DND-41 (cell line): ENCODE measurements at places on chromosomes 3 and 15.

DNA sequence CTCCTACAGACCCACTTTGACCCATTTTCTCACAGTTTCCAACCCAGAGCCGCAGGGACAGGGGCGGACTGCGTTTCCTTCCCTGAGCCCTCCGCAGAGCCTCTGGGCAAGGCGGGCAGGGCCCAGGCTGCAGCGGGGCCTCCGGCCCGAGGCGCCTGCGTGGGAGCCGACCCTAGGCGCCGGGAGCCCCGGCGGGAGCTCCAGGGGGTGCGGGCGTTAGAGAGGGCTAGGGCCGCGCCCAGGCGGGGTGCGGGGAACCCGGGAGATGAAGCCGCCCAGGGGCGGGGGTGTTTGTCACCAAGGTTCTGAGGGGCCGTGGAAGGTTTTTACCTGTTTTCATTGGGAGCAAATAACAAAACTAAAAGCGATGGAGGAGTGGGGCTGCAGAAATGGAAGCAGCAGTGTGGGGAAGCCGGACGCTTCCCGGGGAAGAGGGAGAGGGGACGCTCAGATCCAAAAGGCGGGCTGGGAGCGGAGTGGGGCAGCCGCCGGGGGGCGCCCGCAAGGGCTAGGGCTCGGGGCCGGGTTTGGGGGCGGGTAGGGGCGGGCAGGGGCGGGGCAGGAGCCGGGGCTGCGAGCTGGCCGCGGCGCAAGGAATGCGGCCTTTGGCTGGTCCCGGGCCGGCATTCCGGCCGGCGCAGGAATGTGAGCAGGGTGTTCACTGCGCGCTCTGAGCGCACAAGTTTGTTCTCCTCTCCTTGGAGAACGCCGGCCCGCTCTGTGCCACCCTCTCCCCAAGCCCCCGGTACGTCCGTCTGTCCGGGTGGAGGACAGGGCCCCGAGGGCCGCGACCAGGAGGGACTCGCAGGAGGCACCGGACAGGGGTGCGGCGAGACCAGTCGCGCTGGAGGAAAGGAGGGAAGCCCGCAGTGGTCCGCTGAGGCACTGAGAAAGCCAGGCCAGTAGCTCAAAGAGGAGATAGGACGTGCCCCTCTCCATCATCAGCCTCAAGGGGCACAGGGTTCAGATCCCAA is 61.1 kb downstream of the AMOTL2 start:
- DNase-seq, result no peak

GRCh38 chr3:151283907-151284461 is 5.6 kb upstream of the P2RY14 start:
- peak; percentile 46 for DNase-seq

DNA sequence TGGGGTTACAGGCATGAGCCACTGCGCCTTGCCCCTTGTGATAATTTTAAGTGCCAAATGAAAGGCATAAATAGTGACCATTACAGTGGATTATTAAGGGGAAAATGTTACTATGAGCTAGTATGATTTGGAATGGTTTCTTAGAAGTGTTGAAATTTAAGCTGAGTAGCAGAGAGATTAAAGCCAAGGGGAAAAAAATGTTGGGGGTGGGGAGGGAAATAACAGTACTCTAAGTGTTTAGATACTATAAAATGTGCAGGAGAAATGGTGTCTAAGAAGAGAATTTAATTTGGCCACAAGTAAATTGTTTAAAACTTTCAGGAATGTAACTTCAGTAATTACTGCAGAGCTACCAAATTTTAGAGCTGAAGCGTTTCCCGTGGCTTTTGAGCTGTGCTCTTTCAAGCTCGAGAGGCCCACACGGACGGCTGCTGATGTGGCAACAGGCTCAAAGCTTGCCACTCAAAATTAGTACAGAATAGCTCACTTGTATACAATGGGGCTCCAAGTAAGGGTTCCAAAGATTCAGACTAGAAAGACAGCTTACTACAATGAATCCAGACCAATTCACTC is 23.9 kb upstream of the SLC12A8 start:
- DNase-seq, result no peak

DNA sequence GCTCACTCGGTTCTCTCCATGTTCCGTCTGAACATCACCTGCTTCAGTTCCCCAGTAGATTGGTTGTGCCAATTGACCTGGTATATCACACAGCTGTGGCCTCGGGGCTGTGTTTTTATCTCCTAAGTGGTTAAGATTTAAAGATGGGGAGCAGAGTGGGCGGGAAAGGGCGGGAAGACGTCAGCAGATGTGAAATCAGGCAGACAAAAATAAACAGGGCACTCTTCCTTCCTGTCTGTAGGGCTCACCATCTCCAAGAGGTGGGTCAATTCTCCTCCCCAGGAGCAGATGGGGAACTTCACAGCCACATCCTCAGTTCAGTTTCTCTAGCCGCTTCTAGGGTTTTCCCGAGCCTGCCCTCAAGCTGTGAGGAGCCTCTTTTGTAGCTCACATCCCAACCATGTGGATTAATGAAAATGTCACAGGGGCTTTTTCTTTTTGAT is 26.8 kb upstream of the LIMD1 start:
- DNase-seq, result peak; percentile 49

- DNase-seq, result no peak
Measured at GRCh38 chr3:43892061-43892460, 201.3 kb downstream of the ABHD5 start.

GRCh38 chr15:63067306-63067705 is 24.8 kb downstream of the TPM1 start:
- DNase-seq, result no peak

DNA sequence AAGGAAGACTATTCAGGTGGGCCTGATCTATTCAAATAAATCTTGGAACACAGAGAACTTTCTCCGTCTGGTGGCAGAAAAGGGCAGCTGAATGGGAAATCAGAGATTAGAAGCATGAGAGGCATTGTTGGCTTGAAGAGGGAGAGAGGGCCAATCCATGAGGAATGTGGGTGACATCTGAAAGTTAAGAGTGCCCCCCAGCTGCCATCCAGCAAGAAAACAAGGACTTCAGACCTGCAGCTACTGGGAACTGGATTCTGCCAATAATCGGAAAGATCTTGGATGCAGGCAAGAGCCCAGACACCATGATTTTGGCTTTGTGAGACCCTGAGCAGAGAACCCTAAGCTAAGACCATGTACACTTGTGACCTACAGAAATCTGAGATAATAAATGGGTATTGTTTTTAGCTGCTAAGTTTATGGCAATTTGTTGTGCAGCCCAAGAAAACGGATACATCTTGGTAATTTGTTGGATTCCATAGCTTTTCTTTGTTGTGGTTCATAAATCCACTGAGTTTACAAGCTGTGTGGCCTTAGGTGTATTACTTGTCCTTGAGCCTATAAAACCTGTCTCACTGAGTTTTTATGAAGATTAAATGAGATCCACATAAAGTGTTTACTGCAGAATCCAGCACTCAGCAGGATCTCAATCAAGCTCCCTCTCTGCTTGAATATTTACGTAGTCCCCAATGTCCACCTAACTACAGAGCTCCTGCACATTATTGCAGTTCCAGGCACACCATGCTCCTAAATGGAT is 82.1 kb upstream of the PRTG start:
- no peak for DNase-seq

DNA sequence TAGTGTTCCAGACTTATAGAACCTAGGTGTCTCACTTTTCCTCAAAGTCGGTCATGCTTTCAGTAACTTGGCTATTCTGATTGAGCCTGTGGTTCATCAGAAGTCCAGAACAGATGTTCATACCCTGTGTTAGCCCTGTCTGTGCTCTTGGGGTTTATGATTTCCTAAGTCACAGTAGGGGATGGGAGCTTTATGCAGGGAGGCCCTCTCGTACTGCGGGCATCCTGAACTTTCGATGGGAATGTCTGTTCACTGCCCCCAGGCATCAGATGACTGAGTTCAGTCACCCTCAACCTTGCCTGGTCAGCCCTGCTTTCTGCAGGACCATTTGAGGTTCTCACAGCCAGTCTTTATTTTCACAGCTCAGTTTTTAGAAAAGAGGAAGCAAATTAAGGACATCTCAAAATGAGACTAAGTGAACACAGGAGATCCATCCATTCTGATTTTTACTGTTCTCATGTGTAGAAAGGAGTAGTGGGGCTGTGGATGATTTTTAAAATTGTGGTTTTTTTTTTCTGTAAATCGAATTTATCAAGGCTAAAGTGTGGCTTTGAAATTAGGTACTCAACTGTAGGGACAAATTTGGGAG is 71.3 kb downstream of the CMTM8 start:
- DNase-seq, result no peak

- no peak for DNase-seq
Measured at GRCh38 chr15:47301481-47301880, 415.8 kb upstream of the SEMA6D start.

- no peak for DNase-seq
Measured at GRCh38 chr3:25849641-25850385, 59.9 kb downstream of the OXSM start.

DNA sequence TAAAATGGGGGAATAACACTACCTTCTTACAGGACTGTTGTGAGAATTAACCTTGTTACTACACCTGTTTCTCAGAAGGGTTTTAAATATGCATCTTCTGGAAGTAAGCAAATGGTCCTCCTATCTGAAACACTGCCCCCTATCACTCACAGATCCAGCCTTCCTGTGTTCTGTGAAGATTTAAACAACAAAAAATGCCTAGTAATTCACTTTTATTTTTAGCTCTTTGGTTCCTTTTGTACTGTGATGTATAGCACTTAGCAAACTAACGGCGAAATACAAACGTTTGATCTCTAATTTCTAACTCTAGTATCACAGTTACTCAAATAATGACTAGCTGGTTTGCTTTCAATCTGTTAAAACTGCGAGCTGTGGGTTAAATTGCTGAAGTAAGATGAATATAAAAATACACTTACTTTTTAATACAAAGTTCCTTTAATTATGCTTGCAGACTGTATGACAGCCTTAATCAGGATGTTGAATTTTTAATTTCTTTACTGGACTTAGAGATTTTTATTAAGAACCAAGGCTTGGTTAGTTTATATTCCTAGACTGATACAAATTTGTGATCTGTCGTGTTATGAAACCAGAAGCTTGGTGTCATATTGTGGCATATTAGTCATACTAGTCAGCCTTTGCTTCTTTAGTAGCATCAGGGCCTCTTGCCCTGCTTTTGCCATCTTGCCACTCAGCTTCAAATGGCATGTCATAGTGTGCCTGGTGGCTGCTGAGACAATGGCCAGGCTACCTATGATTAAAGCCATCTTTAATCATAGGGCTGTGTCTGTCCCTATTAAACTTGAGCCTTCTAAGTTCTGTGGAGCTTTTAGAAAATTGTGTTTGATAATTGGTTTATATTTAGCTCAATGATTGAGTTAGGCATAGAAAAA is 9.2 kb downstream of the EIF3J start:
- DNase-seq, result no peak

DNA sequence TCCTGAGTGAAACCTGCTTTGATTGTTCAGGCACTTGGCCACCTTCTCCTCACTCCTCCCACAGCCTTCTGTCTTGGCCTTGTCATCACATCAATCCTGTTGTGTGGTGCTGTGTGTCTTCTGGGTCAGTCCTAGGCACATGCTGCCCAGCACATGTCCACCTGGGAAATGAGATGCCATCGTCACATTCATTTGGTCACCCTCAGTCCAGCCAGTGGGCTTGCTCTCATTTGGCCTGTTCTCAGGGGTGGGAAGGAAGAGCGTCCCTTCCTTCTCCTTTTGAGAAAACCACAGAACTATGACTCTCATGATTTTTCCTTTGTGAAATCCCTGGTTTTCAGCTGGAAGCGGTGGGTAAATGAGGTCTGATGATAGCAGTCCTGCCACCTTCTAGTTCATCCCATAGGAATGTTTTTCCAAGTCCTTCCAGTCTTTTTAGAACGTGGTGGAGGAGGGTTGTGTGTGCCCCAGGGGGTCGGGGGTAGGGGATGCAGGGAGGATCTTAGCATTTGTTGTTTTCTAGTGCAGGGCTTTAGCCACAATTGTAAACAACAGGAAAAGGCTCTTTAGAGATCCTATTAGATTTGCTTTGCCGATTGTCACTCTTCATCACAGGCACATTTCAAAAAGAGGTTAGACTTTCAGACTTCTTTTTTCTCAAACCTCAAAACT is 8.4 kb upstream of the PLA1A start:
- no peak for DNase-seq

DNA sequence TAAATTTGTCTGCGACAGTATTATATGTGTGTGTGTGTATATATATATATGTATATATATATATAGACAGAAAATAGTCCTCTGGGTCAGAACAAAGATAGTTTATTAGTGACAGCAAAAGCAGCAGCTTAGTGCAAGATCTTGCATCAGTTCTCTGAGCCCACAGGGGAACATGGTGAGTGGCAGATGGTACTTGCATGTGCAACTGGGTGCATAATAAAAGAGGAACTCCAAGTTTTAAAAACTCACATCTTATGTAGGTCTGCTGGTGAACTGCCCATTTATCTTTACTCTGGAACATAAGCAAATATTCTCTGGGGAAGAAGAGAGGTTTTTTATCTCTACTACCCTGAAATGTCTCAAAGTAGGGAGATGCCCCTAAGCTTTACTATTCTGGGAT is 276.4 kb downstream of the POLQ start:
- no peak for DNase-seq

DNA sequence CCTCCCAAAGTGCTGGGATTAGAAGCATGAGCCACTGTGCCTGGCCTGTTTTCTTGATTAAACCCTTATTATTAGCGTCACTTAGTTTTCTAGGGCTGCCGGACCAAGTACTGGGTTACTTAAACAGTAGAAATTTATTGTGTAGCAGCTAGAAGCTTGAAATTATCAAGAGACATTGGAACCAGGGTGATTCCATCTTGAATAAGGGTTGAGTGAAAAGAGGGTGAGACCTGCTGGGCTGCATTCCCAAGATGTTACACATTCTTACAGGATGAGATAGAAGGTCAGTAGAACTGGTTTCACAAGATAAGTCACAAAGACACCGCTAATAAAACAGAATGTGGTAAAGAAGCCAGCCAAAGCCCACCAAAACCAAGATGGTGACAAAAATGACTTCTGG is 18.6 kb upstream of the FSTL1 start:
- no peak for DNase-seq

GRCh38 chr15:57160823-57161560 is 215.3 kb upstream of the CGNL1 start:
- DNase-seq, result no peak

- DNase-seq, result no peak
Measured at GRCh38 chr15:31840849-31841476, 189.4 kb upstream of the CHRNA7 start.

DNA sequence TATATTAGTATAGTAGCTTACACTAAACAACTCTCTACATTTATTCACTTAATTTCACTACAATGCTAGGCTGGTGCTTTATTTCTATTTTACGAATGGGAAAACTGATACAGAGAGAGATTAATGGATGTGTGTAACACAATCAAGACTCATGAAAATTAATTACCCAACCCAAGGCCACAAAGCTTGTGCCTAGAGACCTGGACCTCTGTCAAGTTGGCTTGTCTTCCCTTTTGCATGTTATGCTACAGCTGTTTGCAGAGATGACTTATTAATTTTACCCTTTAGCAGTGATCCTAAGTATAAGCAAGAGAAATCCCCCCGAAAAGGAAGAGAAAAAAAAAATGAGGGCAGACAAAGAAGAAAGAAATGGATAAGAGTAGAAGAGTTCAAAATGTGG is 162.5 kb downstream of the C3orf38 start:
- DNase-seq, result no peak

GRCh38 chr3:42961633-42962032 is 17.5 kb upstream of the GASK1A start:
- DNase-seq, result peak; percentile 30
